ENCODE measurements at places on chromosomes 7 and 10.

GRCh38 chr7:116710764-116711452, 38.9 kb downstream of the MET start:
- DNase-seq, result no peak

- no peak for DNase-seq
Observed at GRCh38 chr10:32953277-32953927, 4.6 kb downstream of the ITGB1 start.

GRCh38 chr10:52664629-52665028, 108.0 kb downstream of the MBL2 start:
- DNase-seq, result no peak

GRCh38 chr10:63573068-63573697, 52.0 kb downstream of the REEP3 start:
- no peak for DNase-seq

GRCh38 chr10:86657011-86657395, 2.7 kb downstream of the OPN4 start:
- no peak for DNase-seq

- DNase-seq, result peak; percentile 55
Observed at GRCh38 chr7:47914717-47915615, 33.3 kb downstream of the PKD1L1 start.

GRCh38 chr7:50674896-50675835, 107.5 kb downstream of the GRB10 start:
- DNase-seq, result no peak

- DNase-seq, result no peak
Observed at GRCh38 chr10:83935339-83935736, 204.0 kb upstream of the GHITM start.

- no peak for DNase-seq
Observed at GRCh38 chr7:132251327-132251659, 325.0 kb downstream of the PLXNA4 start.

DNA sequence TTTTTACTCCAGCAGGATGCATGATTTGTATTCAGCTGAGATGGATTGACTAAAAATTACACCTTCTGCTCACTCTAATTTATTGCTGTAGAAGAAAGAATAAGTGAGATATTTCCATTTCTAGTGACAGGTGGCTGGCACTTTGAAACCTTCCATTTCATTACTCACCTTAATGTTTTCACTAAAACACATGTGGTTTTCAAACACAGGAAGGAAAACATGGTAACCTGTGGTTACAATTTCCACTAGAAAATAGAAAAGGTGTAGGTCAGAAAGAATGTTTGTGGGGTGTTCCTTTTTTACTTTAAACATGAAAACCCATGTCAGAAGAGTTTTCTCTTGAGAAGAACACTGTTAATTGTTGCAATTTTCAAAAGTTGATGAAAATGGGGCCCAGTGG, 12.0 kb upstream of the PRKCQ start:
- no peak for DNase-seq

- DNase-seq, result peak; percentile 82
Observed at GRCh38 chr7:33905389-33906032, at the start of gene BMPER. BMPER (plus strand) TSS chr7:33905539; CDS start chr7:33905614, 75 bp downstream.

GRCh38 chr7:1665549-1666316, 4.3 kb upstream of the ELFN1 start:
- DNase-seq, result peak; percentile 81

- DNase-seq, result no peak
Observed at GRCh38 chr10:104895541-104895940, 254.5 kb downstream of the SORCS3 start.

DNA sequence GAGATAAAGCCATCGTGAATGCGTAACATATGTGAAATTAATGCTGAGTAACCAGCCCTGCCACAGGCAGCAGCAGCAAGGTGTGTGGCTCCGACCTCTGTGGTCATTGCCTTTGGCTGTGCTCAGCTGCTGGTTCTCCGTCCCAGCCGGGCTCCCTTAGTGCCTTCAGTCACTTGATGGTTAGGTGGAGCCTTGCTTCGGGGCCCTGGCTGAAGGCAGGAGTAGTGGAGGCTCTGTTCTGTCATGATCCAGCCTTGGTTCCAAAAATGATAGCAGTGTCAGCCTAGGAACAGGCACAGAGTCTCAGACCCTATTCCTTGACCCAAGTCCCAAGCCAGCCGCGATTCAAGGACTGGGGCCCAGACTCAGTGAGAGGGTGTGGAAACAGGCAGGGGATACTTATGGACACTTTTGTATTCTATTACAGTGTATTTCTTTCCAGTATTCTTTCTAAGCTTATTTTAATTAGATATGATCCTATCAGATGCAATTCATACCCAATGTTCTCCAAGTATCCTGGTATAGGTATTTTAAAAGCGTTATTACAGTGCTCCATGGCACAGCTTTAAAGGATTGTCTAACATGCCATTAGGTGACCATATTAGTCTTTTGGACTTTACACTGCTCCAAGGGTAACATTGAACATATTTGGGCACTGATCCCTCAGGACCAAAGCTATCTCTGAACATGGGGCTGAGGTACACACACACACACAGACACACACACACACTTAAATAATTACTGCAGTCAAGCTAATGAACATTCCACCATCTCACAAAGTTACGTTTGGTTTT, 9.0 kb downstream of the SCART1 start:
- DNase-seq, result no peak

GRCh38 chr7:24980534-24981170, 674 bp upstream of the OSBPL3 start:
- DNase-seq, result peak; percentile 27

- DNase-seq, result no peak
Observed at GRCh38 chr7:47588704-47589225, 6.9 kb upstream of the TNS3 start.

DNA sequence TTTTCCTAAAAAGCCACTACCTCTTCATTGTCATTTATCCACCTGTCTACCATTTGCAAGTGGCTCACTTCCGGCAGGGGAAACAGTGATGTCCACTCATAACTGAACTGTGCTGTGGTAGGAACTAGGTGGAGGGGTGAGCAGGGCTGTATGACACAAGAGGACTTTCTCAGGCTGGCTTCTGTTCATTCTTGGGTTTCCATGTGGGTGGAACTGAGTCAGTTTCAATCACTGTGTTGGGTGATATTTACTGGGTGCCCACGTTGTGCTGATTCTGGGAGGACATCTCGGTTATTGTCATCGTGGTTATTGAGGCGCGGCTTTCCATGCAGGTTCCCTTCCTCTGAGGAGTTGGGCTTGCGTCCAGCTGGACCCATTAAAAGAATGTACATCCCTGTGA, 38.8 kb downstream of the RAMP3 start:
- DNase-seq, result no peak

- DNase-seq, result peak; percentile 8
Observed at GRCh38 chr7:111329367-111330234, 232.7 kb downstream of the IMMP2L start.

GRCh38 chr7:137928626-137929025, 73.3 kb downstream of the CREB3L2 start:
- no peak for DNase-seq

GRCh38 chr10:101018118-101018599, 12.8 kb downstream of the PDZD7 start:
- no peak for DNase-seq

DNA sequence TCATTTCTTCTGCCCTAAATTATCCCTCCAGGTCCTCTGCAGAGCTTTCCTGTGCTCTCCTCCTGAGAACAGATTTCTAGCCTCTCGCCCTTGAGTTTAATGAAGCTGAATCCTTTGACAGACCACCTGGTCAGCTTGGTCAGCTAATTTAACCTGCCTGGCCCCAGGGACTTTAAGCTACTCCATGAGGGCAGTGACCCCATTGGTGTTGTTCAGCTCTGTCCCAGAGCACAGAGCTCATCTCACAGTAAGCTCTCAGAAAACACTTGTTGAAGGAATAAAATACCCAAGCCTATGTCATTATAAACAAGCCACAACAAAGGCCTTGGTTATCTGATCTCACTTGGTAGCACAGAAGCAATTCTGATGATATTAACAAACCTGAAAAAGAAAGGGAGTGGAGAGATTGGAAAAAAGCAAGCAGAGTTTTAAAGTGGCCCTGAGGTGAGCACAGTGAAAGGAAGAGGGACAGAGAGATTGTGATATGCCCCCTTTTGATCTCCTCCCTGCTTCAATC, 24.4 kb downstream of the SLC26A4 start:
- DNase-seq, result no peak

DNA sequence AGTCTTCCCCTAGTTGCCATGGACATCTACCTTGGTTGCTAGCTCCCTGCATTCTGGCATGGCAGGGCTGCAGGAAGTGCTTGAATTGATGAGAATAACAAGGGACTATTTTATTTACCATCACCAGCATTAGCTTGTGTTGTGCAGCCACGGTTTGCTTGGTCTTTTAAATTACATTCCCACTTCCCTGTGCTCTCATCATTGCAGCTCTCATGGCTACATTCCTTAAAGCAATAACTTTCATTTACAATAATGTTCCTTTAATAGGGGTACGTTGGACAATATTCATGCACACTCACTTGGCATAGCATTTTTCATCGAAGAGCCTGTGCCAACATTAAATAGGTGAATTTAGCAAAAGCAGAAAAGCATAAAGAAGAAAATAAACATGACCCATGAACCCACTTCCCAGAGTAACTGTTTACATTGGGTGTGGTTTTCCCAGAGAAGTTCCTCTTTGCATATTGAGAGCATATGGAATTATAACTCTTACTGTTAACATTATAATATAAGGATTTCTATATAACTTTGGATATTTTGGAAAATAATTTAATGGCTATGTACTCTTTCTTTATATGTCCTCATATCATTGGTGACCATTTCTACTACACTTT, 113.2 kb upstream of the VWC2 start:
- DNase-seq, result no peak

GRCh38 chr7:69196593-69196992, 401.7 kb upstream of the AUTS2 start:
- no peak for DNase-seq

DNA sequence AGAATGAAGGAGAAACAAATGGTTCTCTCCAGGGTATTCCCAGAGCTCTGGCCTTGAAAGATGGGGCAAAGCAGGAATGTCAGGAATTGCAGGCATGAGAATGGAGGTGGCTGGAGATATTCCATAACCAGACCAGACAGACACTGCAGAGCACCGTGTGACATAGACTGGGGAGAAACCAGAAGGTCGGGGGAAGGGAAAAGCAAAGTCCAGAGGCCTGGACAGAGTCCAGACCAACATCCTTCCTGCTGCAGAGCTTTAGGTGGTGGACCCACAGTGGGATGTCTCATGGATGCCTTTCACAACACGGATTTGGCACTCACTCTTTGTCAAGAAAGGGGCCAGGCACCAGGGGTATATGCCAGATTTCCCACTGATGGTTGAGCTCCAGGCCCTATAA, 177.2 kb upstream of the INHBA start:
- DNase-seq, result peak; percentile 90

GRCh38 chr7:157021071-157021870, 10.8 kb upstream of the MNX1 start:
- DNase-seq, result no peak

- peak; percentile 53 for DNase-seq
Observed at GRCh38 chr7:116772423-116772863, 89.9 kb upstream of the CAPZA2 start.

DNA sequence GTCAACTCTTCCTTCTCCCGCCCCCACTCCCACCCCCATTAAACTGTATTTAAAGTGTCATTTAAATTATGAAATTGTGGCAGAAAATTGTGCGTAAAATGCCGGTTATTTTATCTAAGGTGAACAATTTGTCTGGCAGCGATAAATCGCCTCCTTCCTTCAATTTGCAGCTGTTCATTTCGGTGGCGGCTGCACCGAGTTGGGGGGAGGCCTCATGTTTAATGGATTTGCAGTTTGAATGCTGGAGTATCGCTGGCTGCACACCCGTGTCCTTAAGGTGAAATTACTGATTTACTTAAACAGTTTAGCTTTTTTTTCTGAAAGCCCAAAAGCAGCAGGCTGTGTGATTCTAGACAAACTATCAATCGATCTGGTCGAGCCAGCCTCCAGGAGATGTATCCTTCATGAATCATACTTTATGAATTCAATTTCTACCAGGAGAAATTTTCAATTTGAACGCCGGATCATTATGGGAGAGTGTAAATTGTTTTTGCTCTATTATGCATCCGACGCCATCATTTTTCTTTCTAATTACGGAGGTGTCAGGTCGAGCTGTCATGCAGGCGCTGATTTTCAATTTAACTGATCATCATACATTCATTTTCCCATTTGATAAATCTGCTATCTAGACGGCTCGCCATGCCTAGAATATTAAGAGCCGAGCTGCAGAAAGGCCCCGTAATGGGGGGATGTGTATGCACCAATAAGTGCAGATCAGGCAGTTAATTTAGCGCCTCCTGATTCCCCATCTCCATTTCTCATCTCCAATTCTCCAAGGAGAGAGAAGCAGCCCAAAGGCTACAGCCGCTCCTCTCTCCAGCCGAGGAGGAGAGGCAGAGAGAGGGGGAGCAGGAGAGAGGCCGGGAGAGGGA, 6.5 kb downstream of the UNCX start:
- no peak for DNase-seq

DNA sequence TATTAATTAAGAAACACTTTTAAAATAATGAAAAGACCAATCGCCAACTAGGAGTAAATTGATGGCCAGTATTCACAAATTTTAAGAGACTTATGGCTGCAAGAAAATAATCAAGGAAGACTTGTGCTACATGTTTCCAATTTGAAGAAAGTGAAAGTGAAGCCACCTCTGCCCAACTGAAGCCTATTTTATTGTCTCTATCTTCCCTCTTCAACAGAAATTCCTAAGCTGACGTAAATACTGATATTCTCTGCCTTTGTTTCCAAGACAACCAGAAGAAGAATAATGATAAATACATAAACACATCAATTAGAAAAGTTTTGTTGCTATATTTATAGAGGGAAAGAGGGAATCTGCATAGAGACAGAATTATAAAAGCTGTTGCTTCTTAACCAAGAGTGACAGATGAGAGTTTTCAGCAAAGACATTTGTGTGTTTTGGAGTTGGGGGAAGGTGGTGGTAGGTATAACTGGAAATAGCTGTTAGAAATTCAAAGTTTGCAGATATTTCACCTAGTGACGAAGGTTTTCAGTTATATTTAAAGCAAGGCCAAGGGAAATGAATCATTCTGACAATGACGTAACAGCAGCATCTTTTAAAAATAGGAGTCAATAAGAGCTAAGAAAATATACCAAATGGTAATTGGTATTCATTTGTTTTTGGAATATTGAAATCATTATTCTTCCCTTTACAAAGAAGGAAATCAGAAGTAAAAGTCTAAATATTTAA, 576.6 kb upstream of the SORCS1 start:
- DNase-seq, result peak; percentile 8

- peak; percentile 93 for DNase-seq
Observed at GRCh38 chr7:74272305-74273038, 16.7 kb upstream of the CLIP2 start.

- no peak for DNase-seq
Observed at GRCh38 chr10:89502549-89502948, 32.8 kb downstream of the SLC16A12 start.

DNA sequence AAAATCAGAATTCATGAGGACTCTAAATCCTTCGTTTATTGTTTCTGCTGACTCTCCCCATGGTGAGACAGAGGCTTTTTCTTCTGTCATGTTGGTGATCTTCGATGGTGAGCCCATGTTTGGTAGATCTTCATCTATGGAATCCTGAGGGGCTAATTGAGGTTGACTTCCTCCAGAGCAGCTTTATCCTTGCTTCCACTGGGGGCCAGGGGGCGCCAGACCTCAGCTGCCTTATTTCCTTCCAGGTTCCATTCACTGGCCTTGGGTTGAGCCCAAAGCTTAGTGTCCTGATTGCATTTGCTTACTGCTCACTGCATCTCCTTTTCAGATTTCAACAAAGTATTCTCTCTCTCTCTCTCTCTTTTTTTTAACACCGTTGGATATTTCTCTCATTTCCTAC, 80.7 kb downstream of the GCC1 start:
- peak; percentile 20 for DNase-seq

GRCh38 chr10:21526860-21527597, 1.5 kb upstream of the SKIDA1 start:
- DNase-seq, result peak; percentile 79
